ENCODE measurements at places on chromosomes 2 and 18.

GRCh38 chr2:217206907-217207698, 347.2 kb upstream of the TNP1 start:
- no peak for DNase-seq

- no peak for DNase-seq
Measured at GRCh38 chr2:69742322-69742952, 503 bp downstream of the ANXA4 start.

- no peak for DNase-seq
Measured at GRCh38 chr2:73238976-73239375, 4.9 kb downstream of the CCT7 start.

GRCh38 chr2:118774458-118775133, 72.9 kb downstream of the EN1 start:
- no peak for DNase-seq

GRCh38 chr2:108412995-108413710, 35.4 kb downstream of the SULT1C4 start:
- DNase-seq, result no peak

- no peak for DNase-seq
Measured at GRCh38 chr2:38948387-38948882, 58.8 kb downstream of the ARHGEF33 start.

DNA sequence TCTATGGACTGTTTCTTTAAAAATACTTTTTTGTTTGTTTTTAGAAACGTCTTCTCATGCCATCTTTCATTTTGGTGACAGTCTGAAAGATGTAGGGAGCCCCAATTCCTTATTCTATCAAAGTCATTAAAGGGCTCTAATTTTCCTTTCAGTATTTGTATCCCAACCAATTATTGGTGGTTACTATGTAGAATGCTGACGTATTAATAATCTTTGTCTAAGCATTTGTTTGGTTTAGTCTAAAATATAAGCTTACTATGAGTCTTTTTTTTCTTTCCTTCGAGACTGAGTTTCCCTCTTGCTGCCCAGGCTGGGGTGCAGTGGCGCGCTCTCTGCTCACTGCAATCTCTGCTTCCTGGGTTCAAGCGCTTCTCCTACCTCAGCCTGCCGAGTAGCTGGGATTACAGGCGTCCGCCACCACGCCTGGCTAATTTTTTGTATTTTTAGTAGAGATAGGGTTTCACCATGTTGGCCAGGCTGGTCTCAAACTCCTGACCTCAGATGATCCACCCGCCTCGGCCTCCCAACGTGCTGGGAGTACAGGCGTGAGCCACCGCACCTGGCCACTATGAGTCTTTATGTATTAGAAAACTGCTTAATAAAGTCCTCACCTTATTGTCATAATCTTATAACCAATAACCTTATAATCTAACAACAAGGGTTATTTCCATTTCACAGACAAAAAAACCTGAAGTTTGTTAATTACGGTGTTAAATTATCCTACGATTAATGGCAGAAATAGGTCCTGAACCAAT, 849 bp upstream of the VRK2 start:
- no peak for DNase-seq
